ENCODE measurements at places on chromosomes 7 and 10.

GRCh38 chr10:14975672-14976273 is 16.6 kb downstream of the MEIG1 start:
- no peak for DNase-seq

GRCh38 chr10:23433701-23434100 is 5.2 kb upstream of the OTUD1 start:
- no peak for DNase-seq

DNA sequence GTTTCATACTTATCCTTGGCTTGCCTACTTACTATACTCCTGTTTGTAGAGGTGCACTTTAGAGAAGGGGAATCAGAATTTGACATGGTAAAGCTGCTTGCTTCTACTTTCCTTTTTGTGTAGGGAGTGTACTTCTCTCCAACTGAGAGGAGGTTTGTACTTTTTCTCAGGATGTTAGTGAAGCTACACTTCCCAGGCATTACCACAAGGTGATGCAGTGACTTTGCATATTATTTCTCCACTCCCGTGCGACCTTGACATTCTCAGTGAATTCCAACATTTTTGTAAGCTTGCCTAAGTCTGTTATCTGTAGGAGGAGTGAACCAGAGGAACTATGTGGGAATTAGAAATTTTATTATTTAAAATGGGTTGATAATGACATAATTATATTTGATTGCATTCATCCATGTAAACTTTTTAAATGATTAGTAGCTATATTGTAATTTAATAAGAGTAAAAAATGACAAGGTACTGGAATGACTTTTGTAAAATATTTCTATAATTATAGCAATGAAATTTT is 5.2 kb downstream of the TAX1BP1 start:
- peak; percentile 68 for DNase-seq

DNA sequence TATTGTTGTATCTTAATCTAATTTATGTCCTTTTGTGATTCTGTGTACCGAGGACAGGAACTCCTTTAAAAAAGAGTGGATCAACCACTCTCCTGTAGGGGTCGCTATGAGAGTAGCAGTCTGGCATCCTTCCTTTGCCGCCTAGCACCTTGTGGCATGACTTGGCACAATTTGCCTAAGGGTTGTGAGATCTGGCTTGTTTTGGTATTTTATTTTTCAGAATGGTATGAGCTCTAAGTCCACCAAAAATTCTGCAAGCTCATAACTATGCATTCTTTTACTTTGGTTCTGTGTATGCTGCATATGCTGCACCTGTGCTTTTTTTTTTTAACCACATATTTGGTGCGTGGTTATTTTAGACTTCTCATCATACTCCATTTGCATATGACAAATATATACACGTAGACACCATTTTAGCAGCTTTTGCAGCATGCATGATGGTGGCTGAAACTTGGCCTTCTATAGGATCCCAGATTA is 112.8 kb downstream of the CDK14 start:
- DNase-seq = no peak

DNA sequence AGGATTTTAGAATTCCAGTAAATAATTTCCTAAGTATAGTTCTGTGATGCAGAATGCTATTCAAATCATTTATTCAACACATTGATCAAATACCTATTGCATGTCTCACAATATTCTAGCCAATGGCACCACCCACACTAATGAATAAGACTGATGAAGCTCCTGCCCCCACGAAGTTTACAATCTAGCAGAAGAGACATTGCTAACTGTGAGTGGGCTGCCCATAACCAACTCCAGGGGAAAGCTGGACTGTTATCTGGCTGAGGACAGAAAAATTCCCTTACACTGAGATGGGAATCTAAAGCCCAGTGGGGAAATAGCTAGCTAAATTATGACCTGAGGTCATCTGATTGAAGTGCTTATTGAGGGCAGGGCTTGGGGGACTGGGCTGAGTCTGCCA is 128.8 kb upstream of the LYZL2 start:
- no peak for DNase-seq

Data from HS-5 (cell line).